NAMALWA (cell line): ENCODE measurements at places on chromosomes 7 and 10.

DNA sequence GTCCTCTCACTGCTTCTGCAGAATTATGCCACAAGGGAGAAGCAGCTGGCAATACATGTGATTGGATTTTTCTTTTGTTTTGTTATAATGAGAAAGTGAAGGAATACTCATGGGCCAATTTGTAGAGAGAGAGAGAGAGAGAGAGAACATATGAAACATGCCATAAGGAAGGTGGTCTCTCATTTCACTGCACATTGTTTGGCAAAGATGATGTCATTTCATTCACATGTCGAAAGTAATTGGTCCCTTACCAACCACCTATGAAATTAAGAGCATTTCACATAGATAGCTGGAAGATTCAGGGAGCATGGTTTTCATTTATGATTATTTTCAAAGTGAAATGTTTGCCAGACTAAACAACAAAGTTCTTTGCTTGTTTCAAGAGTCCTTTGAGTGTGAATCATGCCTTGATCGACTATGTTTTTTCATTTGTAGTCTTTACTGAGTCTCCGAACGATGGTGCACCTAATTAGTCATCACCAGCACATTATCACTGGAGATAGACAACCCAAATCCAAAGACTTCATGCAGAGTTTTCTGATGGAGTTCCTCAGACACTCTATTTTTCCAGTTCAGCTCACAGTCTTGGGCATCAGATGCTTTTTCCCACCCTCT lies 130.1 kb upstream of the ZEB1 start:
- DNase-seq, result no peak

GRCh38 chr10:90274721-90275468 lies 573.5 kb downstream of the KIF20B start:
- no peak for DNase-seq

GRCh38 chr7:82859106-82859850 lies 303.4 kb downstream of the PCLO start:
- no peak for DNase-seq

GRCh38 chr10:11715815-11716494 lies 26.2 kb upstream of the ECHDC3 start:
- DNase-seq, result no peak

DNA sequence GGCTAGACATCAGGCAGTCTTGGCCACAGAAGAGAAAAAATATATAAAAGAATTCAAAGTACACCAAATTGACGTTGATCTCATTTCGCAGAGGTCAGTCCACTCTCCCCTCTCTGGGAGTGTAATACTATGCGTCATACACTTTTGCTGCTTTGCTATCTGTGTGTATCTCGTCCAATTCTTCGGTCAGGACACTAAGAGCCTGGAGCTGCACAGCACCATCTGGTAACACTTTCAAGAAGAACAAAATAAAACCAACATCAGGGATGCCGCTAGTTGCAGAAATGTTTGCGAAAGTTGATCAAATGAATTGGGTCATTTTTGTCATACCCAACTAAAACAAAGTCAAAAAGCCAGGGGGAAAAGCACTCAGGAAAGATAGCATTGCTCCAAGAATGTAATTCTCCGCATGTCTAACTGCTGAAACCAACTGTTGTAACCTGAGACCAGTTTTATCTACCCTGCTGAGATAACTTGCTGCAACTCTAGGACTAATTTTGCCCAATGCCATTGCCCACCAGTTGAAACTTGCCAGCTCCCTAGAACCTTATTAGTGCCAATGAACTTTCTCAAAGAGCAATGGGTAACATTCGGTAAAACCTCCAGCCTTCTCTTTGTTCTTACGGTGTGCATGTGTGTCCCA lies 23.0 kb downstream of the TMEM176A start:
- DNase-seq, result no peak

GRCh38 chr10:121481180-121481579 lies 117.1 kb downstream of the FGFR2 start:
- DNase-seq, result no peak

DNA sequence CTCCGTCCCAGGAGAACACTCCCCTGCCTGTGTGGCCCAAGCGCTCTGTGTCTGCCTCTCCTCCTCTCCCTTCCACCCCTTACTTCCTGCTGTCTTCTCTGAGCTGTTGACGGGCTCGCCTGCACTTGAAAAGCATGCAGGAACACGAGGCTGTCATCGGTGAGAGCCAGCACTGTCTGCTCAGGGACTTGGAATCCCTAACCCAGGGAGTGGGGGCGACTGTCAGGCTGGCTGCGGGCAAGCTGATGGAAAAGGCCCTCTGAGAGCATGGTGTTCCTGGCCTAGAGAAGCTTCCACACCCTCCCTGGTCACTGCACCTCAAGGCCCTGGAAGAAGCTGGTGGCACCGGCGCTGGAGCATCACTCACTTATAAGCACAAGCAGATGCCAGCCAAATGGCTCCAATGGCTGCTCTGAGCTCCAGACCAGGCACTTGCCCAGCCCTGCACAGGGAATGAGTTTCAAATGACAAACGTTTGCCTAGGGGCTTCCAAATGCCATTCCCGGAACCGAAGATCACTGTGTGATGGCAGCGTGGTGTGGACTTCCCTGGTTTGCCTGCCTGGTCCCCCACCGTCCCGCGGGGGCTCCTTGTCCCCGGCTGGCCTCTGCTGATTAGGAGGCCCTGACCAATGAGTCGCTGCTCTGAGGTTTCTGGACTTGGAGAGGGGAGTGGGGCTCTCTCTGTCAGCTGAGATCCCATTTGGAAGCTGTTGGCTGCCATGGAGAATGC lies 56.7 kb upstream of the EBF3 start:
- DNase-seq, result no peak

DNA sequence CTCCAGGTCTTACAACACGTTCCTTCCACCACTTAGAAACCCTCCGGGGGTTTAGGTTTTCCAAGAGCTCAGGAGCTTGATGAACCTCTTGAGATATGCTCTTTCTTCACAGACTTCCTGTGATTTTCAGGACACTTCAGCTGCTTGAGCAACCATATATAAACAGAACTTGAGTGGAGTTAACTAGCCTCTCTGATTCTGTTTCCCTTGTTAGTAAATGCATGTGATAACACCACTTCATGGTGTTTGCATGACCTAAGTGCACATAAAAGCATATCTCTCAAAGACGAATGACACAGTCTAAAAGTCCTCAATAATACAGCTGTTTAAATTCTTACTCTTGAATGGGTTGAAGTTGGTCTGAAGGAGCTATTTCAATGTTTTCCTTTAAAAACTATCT lies 9.9 kb downstream of the PRR15 start:
- DNase-seq, result no peak

GRCh38 chr7:129741743-129742213 lies 130.3 kb downstream of the NRF1 start:
- DNase-seq, result peak; percentile 35

GRCh38 chr7:50560865-50561351 lies 4.3 kb downstream of the DDC start:
- no peak for DNase-seq

DNA sequence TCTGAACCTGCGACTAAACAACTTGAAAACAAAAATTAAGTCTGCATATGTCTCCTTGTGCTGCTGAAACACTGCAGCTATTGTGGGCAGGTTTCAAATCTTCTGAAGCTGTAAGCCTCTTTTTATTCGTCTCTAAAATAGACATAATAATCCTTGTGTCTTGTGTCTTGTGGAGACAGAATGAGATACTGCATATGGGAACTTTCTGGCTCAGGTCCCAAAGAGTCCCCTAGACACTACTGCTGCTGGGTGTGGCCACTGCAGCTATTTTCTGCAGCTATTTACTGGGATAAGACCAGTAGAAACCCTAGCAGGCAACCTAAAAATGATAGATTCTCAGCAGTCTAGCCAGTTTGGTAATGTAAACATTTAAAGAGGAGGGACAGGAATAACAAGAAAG lies 252.0 kb downstream of the ELMO1 start:
- no peak for DNase-seq

GRCh38 chr10:96637709-96638108 lies 50.9 kb upstream of the TM9SF3 start:
- DNase-seq, result no peak

GRCh38 chr10:113087165-113088029 lies 137.3 kb downstream of the TCF7L2 start:
- no peak for DNase-seq

DNA sequence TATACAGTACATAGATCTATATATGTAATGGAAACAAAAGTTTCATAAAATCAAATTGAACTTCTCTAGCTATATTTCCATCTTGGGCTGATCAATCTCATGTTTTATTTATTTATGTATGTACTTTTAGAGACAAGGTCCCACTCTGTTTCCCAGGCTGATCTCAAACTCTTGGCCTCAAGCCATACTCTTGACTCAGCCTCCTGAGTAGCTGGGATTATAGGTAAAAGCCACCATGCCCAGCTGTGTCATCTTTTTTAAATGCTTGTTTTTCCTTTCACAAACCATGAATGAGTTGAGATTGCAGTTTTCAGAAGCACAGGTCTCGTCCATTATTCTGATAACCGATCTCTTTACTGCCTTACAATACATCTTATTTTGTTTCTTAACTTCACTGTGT lies 400.9 kb downstream of the KCNMA1 start:
- DNase-seq, result no peak

DNA sequence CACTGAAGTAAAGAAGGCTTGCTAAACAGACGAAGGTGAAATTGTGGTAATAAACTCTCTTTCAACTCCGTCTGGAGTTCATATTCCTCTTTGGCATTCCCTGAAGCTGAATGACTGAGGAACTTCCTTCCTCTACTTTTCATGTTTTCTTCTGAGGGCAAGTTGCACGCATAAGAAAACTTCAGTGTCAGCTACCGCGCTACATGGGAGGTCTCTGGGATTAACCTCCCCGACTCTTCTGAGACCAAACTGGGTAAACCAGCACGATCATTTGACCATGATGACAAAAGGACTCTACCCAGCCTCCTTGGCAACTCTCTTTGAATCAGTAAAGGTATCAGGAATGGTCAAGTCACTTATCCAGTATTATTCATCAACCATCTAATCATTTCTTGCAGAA lies 44.7 kb downstream of the RHOBTB1 start:
- no peak for DNase-seq

DNA sequence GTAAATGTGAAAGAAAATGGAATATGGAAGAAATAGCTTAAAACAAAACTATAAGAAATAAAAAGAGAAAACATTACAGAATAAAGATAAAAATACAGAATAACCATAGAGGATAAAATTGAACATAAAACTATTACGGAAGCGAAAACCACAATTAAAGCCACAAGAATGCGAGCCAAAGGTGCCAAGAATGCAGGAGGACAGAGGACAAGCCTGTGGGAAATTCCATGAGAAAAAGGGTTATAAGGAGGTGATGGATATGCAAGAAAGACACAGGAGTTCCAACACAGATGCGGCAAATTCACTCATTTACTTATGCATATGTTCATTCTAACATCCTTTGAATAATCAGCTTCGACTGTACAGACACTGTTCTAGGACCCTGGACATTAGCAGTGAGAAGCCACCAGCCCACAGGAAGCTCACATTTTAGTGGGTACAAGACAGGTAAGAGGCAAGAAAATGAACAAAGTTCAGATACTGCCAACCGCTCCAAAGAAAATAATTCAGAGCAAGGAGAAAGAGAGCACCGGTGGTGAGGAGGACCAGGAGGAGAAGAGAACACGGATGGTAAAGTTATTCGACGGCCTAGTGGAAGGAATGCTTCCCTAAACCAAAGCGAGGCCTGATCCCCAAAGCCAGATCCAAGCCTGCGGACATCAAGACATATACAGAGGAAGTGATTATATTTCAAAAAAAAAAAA lies 213.7 kb upstream of the MGMT start:
- no peak for DNase-seq

- DNase-seq, result no peak
Observed at GRCh38 chr10:84825330-84825729, 496.9 kb downstream of the CCSER2 start.

DNA sequence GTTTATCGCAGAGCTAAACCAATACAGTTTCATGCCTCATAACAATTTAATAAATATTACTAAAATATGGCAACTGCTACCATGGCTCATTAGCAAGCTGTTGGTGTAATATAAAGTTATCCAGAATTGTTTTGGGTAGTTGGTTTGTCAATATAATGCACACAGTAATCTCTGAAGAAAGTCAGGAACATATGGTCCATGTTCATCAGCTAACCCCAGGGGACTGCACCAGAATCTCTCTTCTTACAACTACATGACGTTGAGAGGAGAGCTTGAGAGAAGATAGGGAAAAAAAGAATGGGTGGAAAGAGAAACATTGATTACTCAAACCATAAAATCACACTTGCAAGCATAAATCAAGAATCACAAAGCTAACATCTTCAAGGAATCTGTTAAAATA lies 333.7 kb downstream of the NRG3 start:
- no peak for DNase-seq

DNA sequence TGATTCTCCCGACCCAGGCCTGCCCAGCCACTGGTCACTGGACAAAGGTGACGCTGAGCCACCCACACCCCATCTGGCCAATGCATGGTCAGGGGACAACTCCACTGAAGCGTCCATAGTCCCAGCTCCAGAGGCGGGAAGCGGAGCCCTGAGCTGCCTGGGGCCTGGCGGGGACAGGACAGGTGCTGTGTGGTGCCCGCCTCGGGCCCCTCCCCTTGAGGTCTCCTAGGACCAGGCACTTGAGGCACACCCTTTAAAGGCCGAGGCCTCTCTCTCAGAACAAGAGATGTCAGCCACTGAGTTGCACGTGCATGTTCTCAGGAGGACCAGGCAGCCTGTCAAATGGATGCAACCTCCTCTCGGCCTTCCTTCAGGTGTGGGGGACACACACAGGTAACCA lies 52.5 kb upstream of the PPP2R2D start:
- DNase-seq, result no peak

GRCh38 chr10:129605266-129605985 lies 138.4 kb downstream of the MGMT start:
- no peak for DNase-seq

DNA sequence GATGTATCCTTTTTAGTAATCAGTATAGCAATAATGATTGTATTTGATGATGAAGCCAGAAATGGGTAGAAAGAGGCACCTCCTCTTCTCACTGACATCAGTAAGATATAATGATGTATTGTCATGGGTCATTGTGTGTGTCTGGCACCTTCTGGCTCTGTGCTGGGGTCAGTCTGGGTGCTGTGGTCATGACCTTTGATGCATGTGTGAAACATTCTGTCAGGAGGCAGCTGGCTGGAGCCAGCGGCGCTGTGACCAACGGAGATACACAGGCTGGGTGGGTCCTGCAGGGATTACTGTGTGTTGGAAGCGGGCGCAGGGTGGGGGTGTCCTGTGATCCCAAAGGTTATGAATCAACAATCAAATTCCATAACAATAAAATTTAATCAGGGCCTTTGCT lies 35.2 kb downstream of the EEPD1 start:
- no peak for DNase-seq

DNA sequence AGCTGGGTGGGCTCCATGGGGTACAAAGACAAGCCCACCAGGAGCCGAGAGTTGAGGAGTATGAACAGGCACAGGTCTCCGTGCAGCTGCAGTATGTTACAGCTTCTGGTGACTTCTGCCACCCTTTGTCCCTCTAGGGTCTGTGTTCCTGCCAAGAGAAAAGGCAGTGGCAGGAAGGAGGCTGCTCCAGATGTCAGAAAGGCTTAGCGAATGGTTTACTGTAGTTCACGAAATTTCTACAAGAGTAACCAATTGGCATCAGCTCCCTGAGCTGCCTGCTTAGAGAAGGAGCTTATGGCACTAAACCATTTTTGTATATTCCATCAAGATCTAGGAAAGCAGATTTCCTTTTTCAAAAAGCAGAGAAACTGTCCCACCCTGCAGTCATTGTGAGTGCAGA lies 48.2 kb upstream of the TMEM72 start:
- DNase-seq, result no peak

- DNase-seq, result peak; percentile 66
Observed at GRCh38 chr7:27774717-27775328, 34.9 kb downstream of the TAX1BP1 start.

- no peak for DNase-seq
Observed at GRCh38 chr10:106682175-106682574, 482.3 kb downstream of the SORCS1 start.
